ENCODE measurements at places on chromosomes 13 and 19.

GRCh38 chr19:50537769-50538230, 24.1 kb upstream of the ASPDH start:
- DNase-seq, result no peak

GRCh38 chr13:46354156-46355087, 32.6 kb downstream of the RUBCNL start:
- no peak for DNase-seq

GRCh38 chr13:110802260-110802659, 88.8 kb downstream of the ING1 start:
- no peak for DNase-seq

GRCh38 chr13:113996081-113996911, 22.4 kb upstream of the C13orf46 start:
- DNase-seq, result no peak

GRCh38 chr13:27588405-27588804, 31.9 kb downstream of the LNX2 start:
- DNase-seq, result no peak

GRCh38 chr19:4061683-4062418, 4.8 kb downstream of the ZBTB7A start:
- DNase-seq, result no peak

GRCh38 chr19:49020931-49021895, 2.9 kb downstream of the CGB3 start:
- no peak for DNase-seq

DNA sequence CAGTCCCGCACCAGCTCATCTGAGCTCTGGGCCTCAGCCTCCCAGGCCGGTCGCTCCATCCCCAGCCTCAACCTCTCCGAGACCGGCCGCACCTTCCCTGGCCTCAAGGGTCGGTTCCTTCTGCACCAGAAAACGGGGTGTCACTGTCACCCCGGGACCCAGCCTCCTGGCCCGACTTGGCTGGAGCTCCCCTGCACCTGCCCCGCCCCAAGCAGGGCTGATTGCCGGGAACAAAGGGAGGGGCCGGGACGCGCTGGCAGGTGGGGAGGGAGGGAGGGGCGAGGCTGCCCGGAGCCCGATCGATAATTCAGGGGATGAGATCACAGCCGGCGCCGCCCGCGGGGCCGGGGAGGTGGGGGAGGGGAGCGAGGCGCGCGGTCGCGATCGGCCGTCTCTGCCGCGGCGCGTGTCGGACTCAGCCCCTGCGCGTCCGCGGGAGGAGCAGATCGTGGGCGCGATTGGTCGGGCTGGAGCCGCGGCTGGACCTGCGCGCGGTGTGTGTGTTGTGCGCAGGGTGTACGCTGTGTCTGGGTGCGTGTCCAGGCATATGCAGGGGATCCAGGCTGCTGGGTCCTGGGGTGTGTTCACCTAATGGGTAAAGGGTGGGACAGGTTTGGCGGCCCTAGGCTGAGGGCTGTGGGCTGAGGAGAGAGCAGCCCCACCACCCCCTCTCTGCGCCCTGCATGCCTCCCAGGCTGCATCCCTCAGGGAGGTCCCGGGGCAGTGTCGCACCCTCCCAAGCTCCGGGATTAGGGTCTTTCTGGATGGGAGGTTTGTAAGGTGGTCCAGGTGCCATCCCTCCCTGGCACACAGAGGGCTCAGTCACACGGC, 1.1 kb upstream of the SHC2 start:
- DNase-seq, result no peak

GRCh38 chr19:5048727-5049553, 80.0 kb downstream of the KDM4B start:
- DNase-seq, result no peak

GRCh38 chr19:16416991-16417390, 54.8 kb downstream of the EPS15L1 start:
- DNase-seq, result no peak

GRCh38 chr13:59843040-59843439, 320.7 kb downstream of the DIAPH3 start:
- no peak for DNase-seq

GRCh38 chr19:51173681-51174080, 31.6 kb downstream of the SIGLEC7 start:
- no peak for DNase-seq

- DNase-seq, result no peak
Measured at GRCh38 chr13:50521831-50522149, 321.7 kb downstream of the DLEU7 start.

GRCh38 chr19:2542341-2543069, 66.6 kb downstream of the GADD45B start:
- no peak for DNase-seq

- DNase-seq, result no peak
Measured at GRCh38 chr13:90405301-90405700, 942.2 kb upstream of the MIR17HG start.

DNA sequence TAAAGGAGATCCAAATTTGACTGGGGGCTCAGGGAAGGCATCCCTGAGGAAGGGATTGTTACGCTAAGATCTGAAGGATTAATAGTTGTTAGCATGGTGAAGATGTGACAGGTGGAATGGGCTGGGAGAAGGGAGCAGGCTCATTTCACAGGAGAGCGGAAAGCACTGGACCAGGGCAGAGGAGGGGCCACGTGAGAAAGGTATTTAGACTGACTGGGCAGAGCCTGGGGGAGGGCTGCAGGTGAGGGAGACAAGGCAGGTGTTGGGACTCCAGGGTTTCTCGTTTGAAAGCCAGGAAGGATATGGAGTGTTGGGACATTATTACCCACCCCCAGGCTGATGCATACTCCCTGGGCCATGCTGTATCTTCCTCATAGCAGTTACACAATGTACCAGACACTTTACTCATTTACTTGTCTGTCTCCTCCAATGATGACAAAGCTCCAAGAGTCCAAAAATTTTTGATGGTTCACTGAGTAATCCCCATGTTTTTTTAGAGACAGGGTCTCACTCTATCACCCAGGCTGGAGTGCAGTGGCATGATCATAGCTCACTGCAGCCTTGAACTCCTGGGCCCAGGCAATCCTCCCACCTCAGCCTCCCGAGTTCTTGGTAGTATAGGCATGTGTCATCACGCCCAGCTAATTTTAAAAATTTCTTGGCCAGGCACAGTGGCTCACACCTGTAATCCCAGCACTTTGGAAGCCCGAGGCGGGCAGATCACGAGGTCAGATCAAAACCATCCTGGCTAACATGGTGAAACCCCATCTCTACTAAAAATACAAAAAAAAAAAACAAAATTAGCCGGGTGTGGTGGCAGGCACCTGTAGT, 2.3 kb downstream of the TRAPPC6A start:
- no peak for DNase-seq

DNA sequence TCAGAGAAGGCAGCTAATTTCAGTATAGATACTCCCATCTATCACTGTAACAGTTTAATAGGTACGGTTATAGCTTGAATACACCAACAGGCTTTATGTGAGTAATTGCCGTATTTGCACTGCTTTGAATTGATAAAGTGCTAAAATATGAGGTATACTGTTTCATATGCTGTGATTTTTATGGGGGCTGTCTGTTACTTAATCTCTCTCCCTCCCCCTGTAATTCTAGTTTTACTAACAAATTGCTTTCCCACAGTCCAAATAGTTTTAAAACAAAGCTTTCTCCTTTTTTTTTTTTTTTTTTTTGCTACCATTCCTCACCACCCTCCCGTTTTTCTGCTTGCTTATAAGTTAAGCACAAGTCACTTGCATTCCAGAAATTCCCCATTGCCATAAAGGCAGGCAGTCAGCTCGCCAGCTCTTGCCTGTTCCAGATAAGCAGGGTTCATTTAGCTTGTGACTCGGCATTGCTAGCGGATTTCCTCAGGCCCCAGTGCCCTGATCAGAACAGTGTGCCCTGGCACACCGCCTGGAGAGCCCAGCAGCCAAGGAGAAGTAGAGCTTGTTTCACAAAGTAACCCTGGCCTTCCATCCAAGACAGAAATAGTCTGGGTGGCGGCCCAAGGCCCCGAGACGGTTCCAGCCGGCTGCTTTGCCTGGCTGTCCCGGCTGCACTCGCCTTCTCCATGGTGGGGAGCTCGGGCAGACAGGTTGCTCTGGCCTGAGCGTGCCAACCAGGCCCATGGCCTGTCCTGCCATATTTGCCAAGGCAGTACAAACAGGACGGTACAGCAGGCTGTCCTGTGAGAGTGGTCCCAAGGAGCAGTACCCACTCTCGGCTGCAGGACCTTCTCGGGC, 43.5 kb upstream of the NPAS1 start:
- peak; percentile 41 for DNase-seq

DNA sequence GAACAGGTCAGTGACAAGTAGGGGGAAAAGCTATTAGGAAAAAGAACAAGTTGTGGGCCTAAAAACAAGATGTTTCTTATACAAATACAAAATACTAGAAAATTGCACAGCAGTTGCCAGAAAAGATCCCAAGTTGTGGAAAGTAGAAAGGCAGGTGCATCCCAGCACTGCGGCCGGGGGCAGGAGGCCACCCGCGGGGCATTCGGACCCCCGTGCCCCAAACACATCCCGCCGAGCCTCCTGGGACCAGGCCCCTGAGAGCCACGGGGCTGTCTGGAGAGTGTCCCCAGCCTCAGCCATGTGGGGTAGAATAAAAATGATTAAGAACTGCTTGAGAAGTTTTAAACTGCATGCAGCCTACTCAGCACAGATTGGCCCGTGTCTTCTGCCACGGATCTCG, 11.4 kb downstream of the RASA3 start:
- DNase-seq, result no peak

DNA sequence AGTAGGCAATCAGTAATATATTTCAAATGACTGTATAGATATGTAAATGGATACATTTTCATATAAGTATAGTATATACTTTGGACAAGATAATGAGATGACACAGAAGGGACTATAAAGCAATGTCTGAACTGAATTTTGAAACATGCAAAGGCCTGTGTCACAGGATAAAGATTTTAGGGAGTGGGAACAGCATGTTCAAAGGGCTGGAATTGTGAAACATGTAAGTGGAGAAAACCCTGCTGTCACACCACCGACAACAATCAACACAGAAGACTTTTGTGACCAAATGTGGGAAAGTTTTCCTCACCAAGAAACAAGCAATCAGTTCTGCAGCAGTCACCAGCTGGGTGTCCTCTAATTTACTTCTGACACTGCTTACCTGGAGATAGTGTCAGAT, 42.9 kb downstream of the LPAR6 start:
- DNase-seq, result no peak

DNA sequence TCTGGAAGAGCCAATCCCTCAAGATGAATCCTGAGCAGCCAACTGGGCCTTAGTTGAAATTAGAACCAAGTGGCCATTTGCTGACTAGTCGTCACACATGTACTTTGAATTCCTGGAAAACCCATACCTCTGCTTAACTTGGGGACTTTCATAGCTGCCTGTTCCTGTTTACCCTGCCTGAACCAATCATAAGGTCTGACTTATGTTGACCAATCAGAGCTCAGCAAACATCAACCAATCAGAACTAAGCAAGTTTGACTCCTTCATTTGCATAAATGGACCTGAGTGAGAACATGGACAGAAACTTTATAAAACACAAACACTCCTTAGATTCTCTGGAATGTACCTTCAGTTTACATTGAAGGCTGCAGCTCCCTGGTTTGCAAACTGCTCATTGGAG, 50.8 kb downstream of the LATS2 start:
- DNase-seq, result no peak

DNA sequence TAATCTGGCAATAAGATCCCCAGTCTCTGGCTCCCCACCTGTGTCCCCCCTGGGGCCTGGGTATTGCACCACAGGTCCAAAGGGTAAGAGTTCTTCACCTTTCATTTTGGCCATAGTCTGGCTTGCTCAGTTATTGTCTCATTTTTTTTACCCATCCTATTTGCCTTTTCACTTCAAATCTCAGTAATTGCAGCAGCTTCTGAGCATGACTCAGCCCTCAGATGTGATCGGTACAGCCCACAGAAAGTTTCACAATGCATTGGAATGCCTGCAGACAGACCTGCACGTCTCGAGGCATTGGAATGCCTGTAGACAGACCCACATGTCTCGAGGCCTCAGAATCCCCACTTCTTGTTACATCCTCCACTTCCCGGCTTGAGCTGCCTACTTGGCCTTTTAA, 173.6 kb downstream of the NUFIP1 start:
- DNase-seq, result no peak

DNA sequence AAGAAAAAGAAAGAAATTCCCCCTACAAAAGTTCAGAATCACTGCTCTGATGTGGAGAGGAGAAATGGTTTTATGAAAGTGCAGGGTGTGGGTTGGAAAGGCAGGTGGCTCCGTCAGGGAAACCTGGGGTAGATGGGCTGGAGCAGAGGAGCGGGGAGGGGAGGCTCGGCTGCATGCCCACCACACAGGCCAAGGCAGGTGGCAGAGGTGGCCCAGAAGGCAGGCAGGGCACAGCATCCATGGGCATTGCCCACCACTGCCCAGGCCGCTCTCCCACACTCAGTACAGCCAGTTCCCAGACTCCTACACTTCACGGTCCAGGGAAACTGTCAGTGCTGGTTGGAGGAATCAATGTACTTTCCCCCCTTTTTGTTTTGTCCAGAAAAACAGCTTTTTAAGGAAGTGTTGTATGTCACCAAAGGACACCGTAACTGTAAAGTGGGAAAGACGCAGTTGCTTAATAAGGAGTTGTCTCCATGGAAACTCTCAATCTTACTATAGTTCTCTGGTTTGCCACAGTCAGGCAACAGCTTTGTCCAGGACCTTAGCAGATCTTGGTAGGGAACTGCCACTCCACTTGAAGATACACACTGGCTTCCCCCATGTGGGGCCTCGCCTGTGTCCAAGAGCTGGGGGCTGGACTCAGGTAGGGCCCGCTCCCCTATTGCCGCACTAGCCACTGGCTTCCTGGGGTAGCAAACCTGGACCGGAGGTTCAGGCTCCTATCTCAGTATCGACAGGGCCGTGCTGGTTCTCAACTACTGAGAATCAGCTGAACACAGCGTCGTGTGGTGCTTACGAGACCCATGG, 82.9 kb downstream of the RAB20 start:
- DNase-seq, result no peak

- no peak for DNase-seq
Measured at GRCh38 chr19:1004204-1004802, 4.1 kb downstream of the GRIN3B start.

DNA sequence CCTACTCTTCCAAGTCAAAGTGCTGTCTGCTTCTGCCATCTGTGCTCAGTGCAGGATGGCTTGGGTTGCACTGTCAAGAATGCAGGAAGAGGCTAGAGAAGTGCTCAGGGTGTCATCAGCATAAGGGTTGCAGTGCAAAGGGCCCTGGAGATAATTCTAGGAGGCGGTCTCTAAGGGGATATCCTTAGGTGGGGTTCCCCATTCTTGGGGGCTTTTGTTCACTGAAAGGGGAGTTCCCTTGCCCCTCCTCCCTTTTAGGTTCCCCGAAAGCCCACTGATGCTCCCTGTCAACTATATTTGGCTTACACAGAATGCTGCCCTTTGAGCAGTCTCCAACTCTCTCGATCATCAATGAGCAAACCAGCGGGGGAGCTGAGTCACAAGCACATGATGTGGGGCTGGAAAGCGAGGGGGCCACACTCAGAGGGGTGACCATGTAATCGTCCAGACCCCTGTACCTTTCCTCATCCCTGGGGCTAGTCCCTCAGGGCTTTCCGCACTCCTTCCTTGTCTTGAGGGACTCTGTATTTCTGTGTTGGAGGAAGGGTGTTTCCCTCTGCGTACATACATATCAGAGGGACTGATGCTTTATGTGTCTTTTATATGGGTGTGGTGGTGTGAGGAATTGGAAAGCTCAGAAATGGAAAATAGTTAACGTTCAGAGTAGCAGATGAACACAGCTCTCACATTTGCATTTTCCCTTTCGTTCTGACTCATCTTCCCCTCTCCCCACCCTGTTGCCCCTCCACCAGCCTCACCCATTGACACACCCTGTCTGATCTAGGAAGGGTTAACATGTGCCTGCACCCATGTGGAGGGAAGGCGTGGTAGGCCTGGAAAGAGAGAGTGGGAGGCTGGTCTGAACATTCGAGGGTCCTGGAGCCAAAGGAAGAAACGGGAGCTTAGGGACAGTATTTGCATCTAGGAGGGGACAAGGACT, 6.7 kb downstream of the ZBTB32 start:
- DNase-seq, result no peak
